ENCODE measurements at places on chromosomes 6 and 20. TPM values are rescaled to one million over a fixed set of nuclear protein-coding genes. Genes with fewer than 3 reads are reported as not detected.

DNA sequence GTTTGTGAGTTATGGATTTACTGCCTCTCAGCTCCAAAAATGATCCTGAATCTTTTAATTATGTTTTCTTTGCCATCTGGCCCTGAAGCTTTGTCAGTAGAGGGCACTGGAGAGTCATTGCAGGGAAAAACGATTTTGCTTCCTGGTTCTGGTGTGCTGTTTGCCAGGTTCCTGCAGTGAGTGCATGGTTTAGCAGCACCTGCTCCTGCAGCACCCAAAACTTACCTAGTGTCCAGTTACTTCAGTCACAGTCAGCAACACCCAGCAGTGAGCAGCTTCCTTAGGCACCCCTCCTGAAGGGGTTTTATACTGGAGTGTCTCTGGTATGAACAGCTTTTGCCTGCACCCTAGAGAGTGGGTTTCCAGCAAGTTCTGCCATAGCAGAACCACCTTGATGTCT lies 6.0 kb upstream of the TRIM26 start:
- no peak for DNase-seq

GRCh38 chr20:10521836-10522235 lies 86.7 kb downstream of the SLX4IP start:
- DNase-seq = no peak

DNA sequence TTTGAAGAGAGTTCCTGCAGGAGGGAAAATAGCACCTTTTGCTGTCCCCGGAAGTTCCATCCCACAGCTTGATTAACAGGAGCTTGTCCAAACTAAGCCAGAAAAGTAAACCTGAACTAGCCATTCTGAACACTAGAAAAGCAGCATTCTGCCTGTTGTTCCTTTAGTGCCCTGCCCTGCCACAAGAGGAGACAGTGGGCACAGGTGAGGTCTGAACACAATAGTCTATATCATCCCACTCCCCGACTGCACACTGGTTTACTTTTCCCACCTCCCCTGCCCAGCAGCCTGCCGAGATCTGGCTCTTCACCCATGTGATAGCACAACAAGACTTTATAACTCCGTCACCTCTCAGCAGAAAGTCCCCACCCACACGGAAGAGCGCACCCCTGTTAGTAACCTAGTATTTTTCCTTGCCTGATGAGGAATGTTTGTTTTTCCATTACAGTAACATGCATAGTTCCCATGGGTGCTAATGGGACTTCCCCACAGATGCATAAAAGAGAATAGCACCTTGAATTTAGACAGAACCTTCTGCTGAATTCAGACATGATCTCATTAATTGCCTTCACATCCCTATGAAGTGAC lies 59.7 kb downstream of the TFAP2A start:
- no peak for DNase-seq

DNA sequence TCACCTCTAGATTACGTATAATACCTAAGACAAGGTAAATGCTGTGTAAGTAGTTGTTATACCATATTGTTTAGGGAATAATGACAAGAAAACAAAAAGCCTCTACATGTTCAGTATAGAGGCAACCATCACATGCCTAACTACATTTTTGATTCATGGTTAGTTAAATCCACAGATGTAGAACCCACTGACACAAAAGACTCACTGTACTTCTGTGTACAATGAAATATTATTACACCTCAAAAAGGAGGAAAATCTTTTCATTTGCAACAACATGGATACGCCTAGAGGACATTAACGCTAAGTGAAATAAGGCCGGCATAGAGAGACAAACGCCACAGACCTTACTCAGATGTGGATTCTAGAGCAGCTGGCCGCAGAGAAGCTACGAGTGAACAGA lies 50.5 kb downstream of the NINL start:
- DNase-seq = no peak

GRCh38 chr20:38501858-38502436 lies 29.3 kb downstream of the RALGAPB start:
- DNase-seq = no peak

- DNase-seq = no peak
These were observed 122.6 kb downstream of the HIVEP2 start for GRCh38 chr6:142822383-142822782.

- no peak for DNase-seq
These were observed 63.7 kb upstream of the SLC22A23 start for GRCh38 chr6:3520281-3521230.

DNA sequence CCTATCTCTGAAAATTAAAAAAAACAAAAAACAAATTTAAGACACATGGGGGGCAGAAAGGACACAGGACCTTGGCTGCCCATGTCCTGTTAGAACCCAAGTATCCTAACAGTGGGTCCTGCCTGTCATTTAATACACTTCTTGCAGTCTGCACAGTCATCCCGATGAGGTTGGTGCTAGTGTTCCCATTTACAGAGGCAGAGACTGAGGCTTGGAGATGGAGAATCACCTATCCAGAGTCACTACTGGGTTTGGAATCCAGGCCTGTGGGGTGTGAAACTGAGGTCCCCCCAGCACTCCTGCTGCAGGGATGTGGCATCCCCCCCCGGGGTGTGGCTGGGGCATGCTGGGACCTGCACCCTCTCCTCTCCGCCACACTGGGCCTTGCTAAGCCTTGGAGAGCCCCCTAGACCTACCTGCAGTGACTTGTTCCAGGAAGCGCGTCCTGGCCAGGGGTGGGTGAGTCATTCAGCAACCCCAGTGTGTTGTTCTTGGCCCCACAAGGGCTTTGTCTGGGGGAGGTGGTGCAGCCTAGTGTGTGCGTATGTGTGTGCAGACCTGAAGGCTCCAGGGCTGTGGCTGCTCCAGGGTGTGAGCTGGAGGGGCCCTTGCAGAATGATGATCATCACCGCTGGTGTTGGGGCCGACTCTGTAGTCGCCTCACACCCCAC lies 49.7 kb downstream of the BCAS4 start:
- DNase-seq = no peak

GRCh38 chr20:33567949-33568348 lies 78.1 kb downstream of the CBFA2T2 start:
- no peak for DNase-seq

The FKBP1C gene
- total RNA-seq = 0.89 TPM

The OPN5 gene
- not detected for total RNA-seq

The GMEB2 gene
- total RNA-seq = 11.1 TPM

The RBL1 gene
- 13.1 TPM for total RNA-seq

The FILIP1 gene
- total RNA-seq = 40.2 TPM

The IP6K3 gene
- 0.31 TPM for total RNA-seq

The PRDM13 gene
- not detected for total RNA-seq

The PACSIN1 gene
- 0.49 TPM for total RNA-seq

The SLC22A1 gene
- 1.1 TPM for total RNA-seq

Data from sciatic nerve (tissue), 2 donors.